Retina (tissue), 1 donor: ENCODE measurements at places on chromosomes 7 and 10.

GRCh38 chr7:116354546-116355423 lies 144.4 kb downstream of the TES start:
- no peak for DNase-seq

GRCh38 chr7:116610210-116610609 lies 61.8 kb upstream of the MET start:
- no peak for DNase-seq

GRCh38 chr7:87398446-87398845 lies 53.0 kb downstream of the CROT start:
- no peak for DNase-seq

GRCh38 chr7:22417349-22417748 lies 60.4 kb upstream of the RAPGEF5 start:
- DNase-seq: no peak

DNA sequence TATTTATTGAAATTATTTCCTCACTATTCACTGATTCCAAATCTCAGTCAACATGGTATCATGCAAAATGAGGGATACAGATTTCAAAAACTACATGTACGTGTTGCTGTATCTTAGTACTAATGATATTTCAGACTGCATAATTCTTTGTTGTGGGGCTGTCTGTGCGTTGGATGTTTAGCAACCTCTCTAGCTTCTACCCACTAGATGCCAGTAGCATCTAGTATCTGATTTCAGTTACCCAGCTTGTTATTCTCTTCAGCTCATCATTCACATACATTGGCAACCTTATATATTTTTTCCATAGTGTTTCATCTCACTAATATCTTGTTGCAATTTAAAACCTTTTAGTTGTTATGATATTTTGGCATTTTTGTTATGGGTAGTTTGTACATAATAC lies 22.5 kb upstream of the WASL start:
- DNase-seq: no peak

DNA sequence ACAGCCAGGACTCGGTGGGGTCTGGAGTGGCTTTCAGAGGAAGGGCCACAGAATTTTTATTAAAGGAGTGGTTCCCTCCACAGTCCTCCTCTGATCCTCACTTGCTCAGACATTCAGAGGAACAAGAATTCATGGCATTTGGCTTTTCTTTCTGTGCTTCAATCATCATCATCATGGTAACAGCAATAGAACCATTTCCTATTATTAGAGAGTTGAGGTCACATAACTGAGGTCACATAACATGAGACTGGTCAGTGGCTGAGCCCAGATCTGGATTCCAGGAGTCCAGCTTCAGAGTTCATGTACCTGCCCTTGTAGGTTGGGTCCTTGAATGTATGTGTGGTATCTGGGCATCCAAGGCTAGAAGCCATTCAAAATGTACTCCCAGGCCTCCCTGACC lies 177.3 kb upstream of the GRB10 start:
- DNase-seq: no peak

GRCh38 chr7:117908031-117908795 lies 35.0 kb upstream of the CTTNBP2 start:
- no peak for DNase-seq

DNA sequence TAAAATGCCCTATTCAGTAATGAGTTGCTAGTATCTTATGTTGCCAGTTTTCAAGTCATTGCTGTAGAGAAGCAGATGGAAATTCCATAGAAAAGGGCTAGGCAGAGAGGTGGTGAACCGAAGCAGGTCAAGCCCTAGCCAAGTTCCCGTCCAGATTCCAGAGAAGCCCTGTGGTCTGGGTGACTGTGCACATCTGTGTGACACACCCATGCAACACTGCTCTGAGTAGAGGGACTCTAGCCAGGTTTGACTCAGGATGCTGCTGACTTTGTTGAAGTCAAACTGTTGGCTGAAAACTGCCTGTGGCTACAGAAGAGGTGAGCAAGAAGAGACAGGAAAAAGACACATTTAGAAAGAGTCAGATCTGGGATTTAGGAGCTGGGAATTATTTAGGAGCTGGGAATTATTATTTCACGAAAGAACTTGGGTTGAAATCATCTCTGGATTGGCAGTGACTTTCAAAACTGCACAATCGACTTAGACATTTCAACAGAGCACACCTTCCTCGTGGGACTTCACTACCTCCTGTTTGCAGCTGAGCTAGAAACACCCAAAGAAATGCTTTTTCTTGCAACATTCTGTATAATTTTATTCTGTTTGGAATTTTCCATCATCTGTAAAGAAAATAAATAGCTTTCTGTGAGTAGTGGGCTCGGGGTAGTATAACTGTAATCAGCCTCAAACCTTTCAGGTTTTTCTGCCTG lies 149.1 kb upstream of the PRKCQ start:
- no peak for DNase-seq

- peak; percentile 77 for DNase-seq
Observed at GRCh38 chr10:102776779-102777456, 33.2 kb downstream of the WBP1L start.

GRCh38 chr10:3036155-3037021 lies 31.0 kb upstream of the PFKP start:
- DNase-seq: no peak

DNA sequence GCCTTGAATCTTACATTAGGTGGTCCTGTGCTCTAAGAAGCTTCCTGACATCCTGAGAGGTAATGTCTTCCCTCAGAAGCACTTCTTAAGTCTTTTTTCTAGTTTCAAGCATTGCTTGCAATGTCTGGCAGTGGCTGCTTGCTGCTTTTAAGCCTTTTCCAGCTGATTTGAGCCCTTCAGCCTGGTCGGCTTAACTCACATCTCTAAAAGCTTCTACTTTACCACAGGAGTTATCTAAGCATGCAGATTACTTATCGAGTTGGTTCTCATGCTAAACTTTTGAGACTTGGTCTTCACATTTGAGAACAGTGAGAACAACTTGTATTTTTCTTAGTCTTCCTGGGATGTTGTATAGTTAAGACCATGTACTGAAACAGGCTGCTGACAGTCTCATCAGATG lies 3.9 kb downstream of the LRMDA start:
- no peak for DNase-seq

GRCh38 chr7:90178679-90179278 lies 24.5 kb downstream of the STEAP1 start:
- DNase-seq: no peak

GRCh38 chr7:75546237-75547015 lies 54.3 kb downstream of the SPDYE5 start:
- DNase-seq: no peak

- DNase-seq: no peak
Observed at GRCh38 chr7:34281260-34281659, 375.9 kb downstream of the BMPER start.

DNA sequence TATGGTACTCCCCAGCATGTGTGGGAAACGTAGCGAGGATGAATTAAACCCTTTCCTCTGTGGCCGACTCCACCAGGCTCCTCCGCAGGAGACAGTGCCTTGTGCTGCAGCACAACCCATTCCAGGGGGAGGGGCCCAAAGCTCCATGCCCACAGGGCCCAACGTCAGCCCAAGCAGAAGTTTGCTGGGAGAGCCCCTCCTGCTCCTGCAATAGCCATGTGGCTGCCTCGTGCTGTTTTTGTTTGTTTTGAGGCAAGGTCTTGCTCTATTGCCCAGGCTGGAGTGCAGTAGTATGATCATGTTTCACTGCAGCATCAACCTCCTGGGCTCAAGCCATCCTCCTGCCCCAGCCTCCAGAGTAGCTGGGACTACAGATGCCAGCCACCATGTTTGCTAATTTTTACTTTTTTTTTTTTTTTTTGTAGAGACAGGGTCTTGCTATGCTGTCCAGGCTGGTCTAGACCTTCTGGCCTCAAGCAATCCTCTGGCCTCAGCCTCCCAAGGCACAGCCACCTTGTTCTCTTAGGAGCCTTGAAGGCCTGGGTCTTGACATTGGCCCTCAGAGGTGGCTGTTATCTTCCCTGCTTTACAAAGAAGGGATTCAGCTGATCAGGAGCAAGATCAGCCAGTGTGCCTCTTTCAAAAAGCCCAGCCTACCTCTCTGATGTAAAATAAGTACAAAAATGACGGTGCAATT lies 102.8 kb downstream of the DYNC2I1 start:
- DNase-seq: no peak

GRCh38 chr10:124249196-124249595 lies 155.8 kb upstream of the CHST15 start:
- no peak for DNase-seq

- no peak for DNase-seq
Observed at GRCh38 chr10:62637249-62638061, 167.1 kb upstream of the ADO start.

DNA sequence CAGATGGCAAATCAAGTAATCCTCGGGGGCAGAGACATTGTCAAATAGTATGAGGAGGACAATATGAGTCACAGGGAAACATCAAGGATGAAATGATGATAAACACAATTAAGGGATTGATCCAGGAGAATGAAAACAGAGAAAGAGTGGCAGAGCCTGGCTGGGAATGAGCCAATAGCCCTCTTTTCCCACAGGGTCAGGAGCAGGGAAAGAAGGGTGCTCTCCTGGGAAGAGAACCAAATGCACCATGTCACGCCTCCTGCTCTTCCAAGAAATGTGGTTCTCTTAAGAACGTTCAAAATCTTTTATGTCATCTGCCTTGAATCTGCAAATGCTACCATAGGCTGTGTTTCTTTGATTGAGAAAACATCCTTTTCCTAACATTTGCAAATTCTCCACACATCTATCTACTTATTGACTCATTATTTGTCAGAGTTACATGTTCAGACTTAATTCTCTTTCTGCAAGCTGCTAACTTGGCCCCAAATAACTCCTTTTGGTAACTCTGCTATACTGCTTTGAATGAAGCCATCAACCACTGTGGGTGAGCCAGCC lies 50.6 kb downstream of the HIPK2 start:
- no peak for DNase-seq

- DNase-seq: no peak
Observed at GRCh38 chr7:4675771-4676367, 6.2 kb upstream of the FOXK1 start.

GRCh38 chr10:88172159-88172558 lies 308.7 kb downstream of the PTEN start:
- DNase-seq: no peak

DNA sequence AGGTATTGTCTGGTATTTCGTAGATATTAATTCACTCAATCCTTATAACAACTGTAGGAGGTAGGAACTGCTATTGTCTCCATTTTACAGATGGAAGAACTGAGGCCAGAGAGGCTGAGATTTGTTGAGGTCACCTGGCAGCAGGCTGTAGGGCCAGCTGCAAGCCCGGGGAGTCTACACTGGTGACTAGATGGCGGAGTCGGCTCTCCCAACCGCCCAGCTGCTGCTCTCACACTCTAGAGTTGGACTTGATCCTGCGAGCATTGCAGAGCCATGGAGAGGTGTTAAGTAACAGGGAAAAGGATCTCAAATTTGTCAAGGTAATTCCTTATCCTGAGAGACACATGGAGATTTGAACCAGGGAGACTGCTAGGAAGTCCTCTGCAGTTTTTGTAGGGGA lies 124.1 kb downstream of the CAMK1D start:
- no peak for DNase-seq

GRCh38 chr7:104096683-104097082 lies 107.2 kb upstream of the RELN start:
- DNase-seq: no peak

- DNase-seq: peak; percentile 80
Observed at GRCh38 chr10:70432101-70432500, 9.4 kb downstream of the NODAL start.

DNA sequence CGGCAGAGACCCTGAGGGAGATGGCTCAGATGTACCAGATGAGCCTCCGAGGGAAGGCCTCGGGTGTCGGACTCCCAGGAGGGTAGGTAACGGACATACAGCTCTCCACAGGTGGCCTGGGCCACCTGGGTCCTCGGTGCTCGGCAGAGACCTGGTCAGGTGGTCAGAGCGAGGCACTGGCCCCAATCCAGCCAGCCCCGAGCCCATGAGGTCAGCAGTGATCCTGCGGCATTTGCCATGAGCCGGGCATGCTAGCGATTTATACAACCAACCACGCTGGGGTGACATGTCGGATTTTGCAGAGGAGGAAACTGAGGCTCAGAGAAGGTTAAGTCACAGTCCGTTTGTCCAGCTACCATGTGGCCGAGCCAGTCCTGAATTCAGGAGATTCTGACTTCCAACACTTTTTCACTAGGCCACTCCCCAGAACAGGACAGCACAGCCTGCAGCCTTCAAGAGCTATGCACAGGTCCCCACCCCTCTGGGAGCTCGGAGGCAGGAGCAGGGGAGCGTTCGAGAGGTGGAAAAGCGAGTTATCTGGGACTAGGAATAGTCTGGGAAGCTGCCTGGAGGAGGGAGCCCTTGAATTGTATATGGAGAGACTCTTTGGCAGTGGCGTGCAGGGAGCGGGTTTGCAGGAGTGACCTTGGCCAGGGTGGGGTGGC lies 13.5 kb downstream of the LDB3 start:
- DNase-seq: no peak

DNA sequence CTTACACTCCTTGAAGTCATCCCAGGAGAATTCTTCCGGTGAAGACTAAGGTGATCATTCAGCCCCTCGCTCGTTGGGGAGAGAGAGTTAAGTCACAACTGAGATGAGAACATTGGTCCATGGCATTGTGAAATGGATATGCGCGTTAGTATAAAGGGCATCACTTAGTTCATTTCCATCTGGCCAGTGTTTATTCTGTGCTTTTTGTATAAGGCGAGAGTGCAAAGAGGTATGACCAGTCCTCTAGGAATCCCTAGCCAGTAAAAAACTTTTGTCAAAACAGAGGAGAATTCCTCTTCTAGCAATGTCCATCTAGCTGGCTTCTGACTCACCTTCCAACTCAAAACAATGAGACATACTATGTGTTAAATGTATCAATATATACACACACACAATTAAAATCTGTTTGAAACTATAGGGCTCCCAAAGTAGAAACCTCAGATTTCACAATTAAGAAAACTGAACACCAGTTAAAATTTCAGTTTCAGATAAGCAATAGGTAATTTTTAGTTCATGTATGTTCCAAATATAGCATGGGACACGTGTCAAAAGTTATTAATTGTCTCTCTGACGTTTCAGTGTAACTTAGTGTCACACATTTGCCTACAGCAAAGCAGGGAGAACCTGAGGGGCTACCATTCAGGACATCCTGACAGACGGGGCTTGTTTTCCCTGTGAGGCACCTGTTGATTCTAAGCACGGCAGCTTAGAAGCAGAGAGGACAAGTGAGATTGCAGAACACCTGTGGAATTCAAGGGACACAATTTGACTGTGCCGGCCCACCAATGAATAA lies 158.9 kb downstream of the KLF6 start:
- DNase-seq: no peak

DNA sequence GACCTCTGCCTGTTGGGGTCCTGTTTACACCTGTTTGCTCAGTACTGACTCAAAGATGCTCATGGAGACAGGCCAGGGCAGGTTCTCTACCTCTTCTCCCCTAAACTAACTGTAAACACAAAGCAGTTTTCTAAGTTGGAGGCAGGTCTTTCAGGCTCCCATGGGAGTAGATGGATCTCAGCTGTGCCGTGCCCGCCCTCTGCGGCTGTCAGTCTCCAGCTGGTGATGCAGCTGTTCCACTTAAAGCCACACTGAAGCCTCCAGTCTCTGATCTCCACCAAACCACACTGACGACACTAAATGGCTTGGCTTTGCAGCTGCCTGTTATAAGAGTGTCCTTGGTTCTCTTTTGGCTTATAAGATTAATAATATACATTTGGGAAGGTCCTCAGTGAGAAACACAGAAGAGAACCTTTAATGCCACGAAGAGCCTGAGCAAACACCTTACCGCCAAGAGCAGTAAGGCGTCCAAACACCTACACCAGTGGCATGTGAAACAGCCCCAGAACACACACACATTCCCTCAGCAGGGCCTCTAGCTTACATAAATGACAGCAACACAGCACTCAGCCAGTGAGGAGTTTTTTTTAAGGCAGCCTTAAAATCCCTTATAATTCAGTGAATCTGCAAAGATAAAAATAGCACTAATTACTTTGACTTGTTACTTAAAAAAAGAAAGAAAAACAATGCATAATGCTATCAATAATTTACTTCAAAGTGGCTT lies 60.4 kb upstream of the KCNIP2 start:
- DNase-seq: peak; percentile 57
